ENCODE measurements at places on chromosomes 3 and 15. TPM values are rescaled to one million over a fixed set of nuclear protein-coding genes. Genes with fewer than 3 reads are reported as not detected.

The GCNT3 gene
- total RNA-seq = not detected

DNA sequence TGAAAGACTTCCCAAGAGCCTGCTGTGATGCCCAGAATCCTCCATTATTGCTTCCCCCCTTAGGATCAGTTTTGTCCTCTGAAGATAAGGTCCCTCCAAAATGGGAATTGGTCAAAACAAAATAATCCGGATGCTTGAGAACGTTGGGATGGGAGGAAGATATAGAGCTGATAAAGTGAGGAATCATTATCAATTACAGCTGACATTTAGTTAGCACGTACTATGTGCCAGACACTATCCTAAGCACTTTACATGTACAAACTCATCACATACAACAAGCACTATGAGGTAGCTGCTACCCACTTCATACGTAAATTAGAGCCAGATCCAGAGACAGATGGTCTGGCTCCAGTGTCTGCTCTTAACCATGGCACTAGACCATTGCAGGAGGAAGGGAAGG is 6.6 kb upstream of the RPP25 start:
- DNase-seq = no peak

The WDR72 gene
- not detected for total RNA-seq

DNA sequence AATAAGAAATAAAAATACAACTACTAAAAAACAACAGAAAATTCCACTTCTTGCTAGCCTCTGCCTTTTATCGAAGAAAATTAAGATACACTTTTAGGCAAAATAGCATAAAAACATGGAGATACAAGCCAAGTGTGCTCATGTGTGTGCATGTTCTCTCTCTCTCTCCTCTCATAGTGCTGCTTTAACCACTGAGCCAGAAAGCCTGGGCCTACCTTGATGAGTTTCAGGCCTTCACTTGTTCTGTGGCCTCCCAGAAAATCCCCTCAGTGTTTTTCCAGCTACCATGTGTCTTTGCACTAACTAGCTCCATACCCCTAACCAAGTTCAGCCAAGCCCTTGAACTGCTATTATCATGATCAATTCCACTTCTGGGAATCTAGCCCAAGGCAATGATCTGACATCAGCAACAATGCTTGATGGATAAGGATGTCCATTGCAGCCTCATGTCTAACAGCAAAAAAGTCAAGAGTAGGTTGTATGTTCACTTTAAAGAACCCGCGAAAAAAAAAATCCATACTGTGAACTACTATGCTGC is 18.1 kb downstream of the CYP11A1 start:
- no peak for DNase-seq

The CHRNA5 gene
- 3.1 TPM for total RNA-seq

DNA sequence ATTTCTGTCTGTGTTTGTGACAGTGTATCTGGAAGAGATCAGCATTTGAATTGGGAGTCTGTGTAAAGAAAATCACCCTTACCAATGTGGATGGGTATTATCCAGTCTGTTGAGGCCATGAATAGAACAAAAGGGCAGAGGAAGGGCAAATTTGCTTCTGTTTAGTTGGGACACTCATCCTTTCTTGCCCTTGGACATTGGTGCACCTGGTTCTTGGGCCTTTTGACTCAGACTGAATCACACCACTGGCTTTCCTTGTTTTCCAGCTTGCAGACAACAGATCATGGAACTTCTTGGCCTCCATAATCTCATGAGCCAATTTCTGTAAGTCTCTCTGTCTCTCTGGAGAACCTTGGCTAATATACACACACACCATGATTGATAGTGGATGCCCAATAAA is 164.4 kb upstream of the SGO1 start:
- no peak for DNase-seq

Data from activated CD4-positive, alpha-beta memory T cell treated with anti-CD3 and anti-CD28 coated beads, Interleukin-2, amount 10 ng/mL, durations not matched to agents 7 days and 5 days (primary cell).